Stimulated activated CD4-positive, alpha-beta T cell treated with anti-CD3 and anti-CD28 coated beads, Interleukin-2, amount 100 ng/mL, for 4 hours (primary cell): ENCODE measurements at places on chromosomes 4 and X.
A peak's percentile ranks its signal among the peaks of the same experiment; 100 is the strongest.

DNA sequence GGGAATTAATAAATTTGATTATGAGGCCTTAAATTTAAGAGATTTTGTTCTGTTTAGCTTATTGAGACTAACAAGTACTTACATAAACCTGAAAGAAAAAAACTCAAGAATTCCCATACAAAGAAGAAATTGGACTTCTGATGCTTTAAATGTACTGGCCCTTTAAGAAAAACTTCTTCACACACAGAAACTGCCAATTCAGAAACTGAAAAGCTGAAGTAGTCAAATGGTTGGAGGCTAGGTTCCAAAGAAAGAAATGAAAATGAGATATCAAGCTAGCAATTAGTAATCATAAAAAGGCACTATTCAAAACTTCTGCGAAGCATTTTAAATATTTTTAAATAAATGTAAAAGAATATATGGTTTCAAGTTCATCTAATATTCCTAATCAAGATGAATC is 151.3 kb downstream of the THOC2 start:
- no peak for DNase-seq

GRCh38 chrX:102652031-102652688 is 877 bp downstream of the GPRASP1 start:
- peak; percentile 35 for DNase-seq

GRCh38 chr4:8040607-8041006 is 100.9 kb upstream of the AFAP1 start:
- no peak for DNase-seq

- DNase-seq = no peak
Measured at GRCh38 chrX:18010253-18010652, 149.2 kb upstream of the RAI2 start.

- DNase-seq = no peak
Measured at GRCh38 chr4:15159477-15160019, 157.3 kb downstream of the CPEB2 start.

- no peak for DNase-seq
Measured at GRCh38 chrX:33045245-33045644, 166.1 kb downstream of the DMD start.

GRCh38 chrX:102515975-102516941 is at the start of gene TMSB15A:
TMSB15A (minus strand) TSS chrX:102516739.
- peak; percentile 35 for DNase-seq

DNA sequence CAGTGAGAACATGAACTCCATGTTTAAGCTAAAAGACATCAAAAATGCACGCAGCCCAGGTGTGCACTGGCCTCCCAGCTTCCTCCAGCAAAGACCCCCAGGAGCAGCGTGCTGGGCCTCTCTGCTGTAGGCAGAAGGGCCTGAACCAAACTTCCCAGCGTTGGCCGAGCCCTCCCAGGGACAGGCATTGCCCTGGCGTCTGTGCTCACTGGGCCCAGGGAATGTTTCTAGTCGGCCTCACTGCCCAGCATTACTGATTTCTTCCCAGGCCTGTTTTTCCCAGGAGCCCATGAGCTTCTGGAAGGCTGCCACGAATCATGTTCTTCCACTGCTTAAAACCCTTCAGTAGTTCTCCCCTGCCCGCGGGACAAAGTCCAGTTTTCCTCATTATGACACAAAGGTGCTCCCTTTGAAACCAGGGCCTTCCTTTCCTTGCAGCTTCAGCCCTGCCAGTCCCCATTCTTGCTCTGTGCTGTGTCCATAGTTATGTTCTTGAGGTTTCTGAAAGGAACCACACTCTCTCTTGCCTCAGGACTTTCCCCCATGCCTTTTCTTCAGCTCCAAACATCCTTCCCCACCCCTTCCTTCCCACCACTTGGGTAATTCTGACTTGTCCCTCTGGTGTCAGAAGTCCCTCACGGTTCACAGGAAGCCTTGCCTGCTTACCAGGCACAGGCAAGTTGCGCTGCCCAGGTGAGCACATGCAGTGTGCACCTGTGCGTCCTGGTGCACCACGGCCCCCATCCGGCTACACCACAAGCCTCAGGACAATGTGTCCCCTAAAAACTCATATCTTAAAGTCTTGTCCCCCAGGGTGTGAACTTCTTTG is 93.4 kb upstream of the ENPP6 start:
- DNase-seq = no peak

DNA sequence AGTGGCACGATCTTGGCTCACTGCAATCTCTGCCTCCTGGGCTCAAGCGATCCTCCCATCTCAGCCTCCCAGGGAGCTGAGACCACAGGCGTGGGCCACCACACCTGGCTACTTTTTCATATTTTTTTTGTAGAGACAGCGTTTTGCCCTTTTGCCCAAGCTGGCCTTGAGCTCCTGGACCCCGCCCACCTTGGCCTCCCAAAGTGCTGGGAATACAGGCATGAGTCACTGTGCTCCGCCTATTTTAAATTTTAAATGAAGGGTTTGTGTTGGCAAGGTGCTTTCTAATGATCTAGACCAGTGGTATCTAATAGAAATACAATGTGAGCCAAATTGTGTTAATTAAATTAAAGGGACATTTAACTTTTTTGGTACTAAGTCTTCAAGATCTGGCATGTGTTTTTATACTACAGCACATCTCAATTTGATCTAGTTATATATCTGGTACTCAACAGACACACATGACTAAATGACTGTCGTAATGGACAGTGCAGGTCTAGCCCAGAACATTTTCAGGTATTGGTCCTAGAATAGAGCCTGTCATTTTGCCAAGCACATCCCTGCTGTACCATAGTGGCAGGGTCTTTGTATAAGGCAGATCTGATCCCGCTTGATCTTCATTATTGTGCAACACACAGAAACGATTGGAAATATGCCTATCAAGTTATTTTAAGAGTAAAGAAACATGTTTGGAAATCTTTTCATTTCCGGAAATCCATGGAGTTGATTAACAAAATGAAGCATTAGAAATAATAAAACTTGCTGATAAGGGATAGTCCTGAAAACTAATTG is 7.3 kb downstream of the PGK1 start:
- DNase-seq = no peak

DNA sequence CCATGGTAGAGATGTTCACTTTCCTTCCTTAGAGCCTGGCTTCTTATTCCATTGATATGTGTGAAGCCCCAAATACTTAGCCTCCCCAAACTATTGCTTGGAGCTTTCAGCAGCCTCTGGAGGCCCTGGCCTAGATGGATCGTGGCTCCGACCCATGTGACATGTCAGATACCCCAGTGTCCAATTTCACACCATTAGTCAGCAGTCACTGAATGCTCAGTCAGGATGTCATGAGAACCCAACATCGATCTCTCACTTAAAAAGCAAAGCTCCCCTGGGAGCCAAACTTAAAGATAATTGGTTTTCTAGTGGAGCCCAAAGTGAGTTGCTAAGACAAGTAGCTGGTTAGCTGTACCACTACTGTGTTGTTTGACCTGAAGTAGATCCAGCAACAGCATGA is 41.6 kb upstream of the IGSF1 start:
- no peak for DNase-seq

DNA sequence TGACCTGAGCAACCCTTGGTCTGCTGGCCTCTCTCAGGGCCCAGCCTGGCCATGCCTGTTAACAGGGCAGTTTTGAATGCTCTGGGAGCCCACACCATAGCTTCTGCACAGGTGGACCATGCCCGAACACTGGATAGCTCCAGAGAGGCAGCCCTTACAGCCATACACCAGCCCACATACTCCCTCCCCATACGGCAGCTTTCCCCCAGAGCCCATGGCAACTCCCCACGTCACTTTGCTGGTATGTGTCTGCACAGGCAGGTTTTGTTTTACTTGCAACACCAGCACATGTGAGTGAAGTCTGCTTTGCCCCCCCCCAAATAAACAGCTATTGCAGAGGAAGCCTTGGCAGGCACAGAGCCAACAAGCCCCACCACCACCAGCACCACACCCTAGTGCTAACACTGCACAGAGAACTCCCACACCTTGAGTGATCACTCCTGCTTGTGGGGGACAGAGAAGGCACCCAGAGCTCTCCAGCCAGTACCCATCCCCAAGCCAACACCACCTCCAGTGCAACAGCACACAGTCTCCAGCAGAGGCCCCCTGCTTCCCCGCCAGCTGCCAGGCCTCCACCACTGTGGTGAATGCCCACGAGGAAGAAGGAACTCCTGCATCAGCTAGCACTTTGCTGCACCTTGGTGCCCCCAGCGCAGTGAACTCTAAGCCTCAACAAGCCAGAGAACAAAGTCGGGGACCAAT is 87.3 kb downstream of the STPG2 start:
- DNase-seq = no peak

- no peak for DNase-seq
Measured at GRCh38 chrX:69117876-69118526, 47.3 kb downstream of the PJA1 start.

- DNase-seq = no peak
Measured at GRCh38 chrX:47098338-47099094, 20.3 kb downstream of the RGN start.

DNA sequence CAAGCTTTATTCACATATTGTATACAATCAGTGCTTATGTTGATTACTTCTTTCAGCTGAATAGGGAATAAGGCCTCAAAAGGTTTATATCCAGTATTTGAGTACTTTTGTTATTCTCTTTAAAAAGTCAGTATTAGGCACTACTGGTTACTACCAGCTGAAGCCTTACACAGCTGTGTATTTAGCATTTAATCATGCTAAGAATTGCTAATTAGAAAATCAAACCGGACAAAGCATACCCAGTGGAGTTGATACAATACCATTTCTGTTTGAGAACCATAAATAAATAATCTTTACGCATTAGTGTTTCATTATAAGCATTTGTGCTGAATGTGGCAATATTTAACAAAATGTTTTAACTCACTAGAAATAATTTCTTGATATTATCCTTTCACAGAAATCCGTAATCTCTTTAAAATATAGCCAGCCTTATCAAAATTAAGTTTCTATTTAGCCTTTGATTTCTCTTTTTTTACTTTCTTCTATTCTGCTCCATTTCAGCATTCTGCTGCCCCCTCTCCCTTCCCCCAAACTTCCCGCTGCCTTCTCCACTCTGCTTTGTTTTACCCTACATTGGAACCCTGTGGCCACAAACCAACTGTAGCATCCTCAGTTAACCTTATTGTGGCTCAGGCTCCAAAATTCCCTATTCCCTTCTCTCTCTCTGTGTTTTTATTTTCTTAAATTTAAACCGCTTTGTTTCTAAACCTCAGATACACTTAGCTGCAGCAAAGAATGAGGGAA is 37.8 kb downstream of the UGT8 start:
- DNase-seq = no peak

- no peak for DNase-seq
Measured at GRCh38 chrX:39337451-39337850, 536.2 kb downstream of the MID1IP1 start.

DNA sequence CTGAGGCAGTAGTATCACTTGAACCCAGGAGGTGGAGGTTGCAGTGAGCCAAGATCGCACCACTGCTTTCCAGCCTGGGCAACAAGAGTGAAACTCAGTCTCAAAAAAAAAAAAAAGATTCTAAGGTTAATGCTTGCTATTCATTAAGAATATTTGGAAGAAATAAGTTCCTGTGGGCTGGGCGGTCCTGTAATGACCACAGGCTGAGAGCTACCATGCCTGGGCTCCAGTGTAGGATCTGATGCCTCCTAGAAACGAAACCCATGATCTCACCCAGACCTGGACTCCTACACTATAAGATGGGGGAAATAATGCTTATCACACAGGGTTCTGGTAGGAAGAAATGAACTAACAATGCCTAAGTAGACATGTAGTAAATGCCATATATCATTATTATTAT is 17.8 kb downstream of the TMEM192 start:
- DNase-seq = no peak

DNA sequence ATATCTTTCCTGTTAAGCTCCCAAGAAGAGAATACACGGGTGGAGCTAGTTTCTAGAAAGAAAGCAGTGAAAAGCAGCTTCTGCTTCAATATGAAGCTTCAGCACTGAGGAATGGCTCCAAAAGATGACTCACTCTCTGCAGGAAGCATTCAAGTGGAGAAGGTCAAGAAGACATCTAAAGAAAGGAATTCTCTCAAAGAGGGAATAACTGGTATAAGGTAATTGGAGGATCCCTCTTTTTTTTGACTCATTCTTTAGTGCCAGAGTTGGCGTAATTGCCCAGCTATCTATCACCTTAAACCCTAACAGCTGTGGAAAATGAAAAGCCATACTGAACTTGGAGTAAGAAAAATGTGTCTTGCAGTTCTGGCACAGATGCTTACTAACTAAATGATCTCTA is 3.5 kb downstream of the EDA2R start:
- DNase-seq = no peak

DNA sequence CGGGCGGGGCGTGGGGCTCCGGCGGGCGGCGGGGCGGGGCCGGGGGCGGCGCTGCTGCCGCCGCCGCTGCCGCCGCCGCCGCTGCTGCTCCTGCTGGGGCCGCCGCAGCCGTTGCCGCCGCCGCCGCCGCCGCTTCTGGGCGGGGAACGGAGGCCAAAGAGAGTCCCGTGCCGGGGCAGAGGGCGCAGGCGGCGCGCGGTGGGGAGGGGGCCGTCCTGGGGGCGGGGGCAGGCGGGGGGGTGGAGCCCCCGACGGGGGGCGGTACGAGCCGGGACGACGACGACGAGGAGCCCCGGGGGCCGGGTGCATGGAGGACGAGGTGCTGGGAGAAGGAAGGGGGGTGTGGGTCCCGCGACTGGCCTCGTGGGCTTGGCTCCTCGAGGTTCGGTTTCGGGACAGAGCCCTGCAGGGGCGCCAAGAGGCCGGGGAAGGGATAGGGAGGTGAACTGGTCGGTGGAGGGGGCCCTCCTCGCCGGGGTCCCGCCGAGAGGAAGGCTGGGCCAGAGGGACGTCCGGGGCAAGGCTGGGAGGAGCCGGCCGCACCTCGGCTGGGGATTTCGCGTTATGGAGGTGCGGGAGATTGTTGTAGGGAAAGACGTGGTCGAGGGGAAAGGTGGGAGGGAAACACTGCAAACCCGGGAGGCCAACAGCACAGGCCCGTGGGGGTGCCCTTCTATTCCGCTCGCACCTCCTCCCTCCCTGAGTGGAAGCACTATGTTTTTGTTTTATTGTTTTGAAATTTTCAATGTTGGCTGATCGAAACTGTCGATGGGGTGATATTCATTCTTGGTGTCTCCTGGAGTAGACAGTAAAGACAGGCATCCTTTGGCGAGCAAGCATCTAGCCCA is 1.9 kb downstream of the BCORL1 start:
- peak; percentile 14 for DNase-seq

DNA sequence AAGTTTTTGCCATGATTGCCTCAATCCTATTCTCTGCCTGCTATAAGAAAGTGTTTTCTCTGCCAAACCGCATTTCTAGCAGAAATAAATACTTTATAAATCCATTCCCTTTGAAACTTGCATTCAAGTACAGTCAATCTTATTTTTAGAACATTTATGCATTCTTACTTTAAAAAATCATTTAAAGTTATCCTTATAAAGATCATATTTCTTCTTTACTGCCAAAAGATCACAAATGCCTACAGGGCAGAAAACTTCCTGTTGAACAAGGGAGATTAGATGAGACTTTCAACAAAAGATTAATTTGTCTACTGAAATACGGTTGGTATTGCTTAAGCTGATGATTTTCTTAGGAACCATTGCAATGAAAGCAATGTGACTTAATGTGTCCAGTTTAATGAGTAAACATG is 207.2 kb upstream of the SLIT2 start:
- no peak for DNase-seq

GRCh38 chrX:55119712-55120111 is 30.9 kb downstream of the PAGE2 start:
- no peak for DNase-seq
